Stimulated activated CD4-positive, alpha-beta T cell treated with anti-CD3 and anti-CD28 coated beads, Interleukin-2, amount 100 ng/mL, for 48 hours (primary cell): ENCODE measurements at places on chromosomes 2 and 18.

- DNase-seq: no peak
Observed at GRCh38 chr18:43009674-43010073, 105.8 kb downstream of the RIT2 start.

- DNase-seq: no peak
Observed at GRCh38 chr2:5546181-5546580, 146.0 kb upstream of the SOX11 start.

GRCh38 chr2:24047703-24048033 lies 477 bp upstream of the WDCP start:
- no peak for DNase-seq

DNA sequence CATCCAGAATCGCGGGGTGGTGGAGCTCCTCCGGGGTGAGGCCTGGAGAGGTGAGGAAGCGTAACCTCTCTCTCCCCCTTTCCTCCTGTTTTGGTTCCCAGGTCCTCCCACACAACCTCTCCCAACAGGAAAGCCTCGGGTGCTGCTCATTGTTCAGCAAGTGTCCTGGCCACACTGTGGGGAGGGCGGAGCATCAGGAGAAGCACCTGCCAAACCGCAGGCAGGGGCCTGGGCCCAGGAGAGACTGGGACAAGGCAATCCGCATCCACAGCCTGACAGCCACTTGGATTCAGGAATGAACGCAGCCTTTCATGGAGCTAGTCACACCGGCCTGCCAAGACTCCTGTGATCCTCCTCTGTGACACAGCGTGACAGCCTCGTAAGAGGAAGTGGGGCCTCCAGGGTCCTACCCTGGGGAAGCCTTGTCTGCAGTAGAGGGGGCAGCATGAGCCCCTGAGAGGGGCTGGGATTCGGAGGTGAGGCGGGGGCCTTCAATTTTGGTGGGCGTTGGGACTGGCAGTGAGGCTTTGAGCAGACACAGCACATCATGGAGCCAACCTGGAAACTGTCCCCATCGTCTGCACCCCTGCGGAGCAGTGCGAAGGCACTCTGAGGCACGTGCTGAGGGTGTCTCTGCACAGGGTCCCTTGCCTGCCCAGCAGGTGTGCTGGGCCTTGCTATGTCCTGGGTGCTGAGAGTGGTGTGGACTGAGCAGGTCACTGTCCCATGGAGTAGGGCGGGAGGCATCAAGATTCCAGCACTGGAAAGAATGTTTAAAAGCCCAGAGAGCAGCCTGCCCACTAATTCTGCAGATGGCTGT lies 62.2 kb downstream of the EDAR start:
- no peak for DNase-seq

DNA sequence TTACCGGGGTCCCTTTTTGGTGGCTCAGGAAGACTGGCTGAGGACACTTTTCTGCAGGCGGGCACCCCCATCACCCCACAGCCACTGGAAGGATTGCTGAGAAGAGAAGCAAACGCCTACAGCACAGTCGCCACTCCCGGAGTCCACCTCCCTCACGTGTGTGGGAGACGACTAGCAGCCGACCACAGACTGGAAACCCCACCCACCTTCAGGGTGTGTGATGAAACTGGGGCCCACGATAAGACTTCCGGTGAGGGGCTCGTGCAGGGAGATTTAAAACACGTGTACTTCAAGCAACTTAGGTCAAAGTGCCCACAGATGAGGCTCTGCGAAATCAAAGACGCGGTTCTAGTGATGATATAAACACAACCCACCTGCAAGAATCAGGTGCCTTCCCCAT lies 26.3 kb downstream of the MBP start:
- no peak for DNase-seq
